ENCODE measurements at places on chromosomes 6 and 20.
A peak's percentile ranks its signal among the peaks of the same experiment; 100 is the strongest.

DNA sequence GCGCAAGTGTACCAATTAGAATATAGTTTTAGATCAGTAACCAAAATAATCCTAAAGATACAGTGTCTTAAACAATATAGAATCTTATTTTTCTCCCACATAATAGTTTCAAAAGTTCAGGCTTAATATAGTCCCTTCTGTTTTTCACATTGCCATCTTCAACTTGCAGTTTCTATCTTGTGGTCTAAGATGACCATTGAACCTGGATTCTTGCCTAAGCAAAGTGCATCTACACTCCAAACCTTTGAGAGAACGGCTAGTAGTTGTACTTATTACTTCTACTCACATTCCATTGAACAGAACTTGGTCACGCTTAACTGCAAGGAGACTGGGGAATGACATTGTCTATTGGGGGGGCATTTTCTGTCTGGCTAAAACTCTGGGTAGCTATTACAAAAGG, 373.0 kb downstream of the LMBRD1 start:
- no peak for DNase-seq

DNA sequence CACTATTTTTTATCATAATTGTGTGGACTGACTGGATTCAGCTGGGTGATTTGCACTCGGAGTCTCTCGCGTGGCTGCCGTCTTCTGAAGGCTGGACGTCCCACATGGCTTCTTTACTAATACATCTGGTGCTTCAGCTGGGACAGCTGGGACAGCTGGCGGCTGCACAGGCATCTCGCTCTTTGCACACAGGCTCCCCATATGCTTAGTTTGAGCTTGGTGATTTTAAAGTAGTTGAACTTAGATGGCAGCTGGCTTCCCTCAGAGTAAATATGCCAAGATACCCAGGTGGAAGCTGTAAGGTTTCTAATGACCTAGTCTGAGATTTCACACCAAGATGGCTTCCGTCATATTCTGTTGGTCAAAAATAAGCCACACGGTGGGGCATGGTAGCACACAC, 38.7 kb upstream of the PPP1R3G start:
- DNase-seq: no peak

GRCh38 chr6:39432330-39433025, 110.0 kb upstream of the KCNK16 start:
- no peak for DNase-seq

DNA sequence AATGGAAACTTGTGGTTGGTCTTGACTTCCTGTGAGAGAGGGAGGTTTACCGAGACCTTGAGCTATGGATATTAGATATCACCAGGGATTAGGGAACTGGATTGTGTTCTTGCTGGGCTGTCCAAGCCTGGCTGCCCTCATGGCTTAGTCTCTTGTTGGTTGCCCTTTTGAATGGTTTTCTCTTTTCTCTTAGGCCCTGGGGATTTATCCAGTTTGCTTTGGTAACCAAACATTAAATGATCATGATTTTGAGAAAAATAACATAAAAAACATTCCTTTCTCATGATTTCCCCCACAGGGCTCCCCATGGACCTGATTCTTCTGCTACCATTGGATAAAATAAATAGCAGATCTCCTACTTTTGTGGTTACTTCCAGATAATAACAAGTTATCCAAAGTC, 306.4 kb upstream of the RNF217 start:
- no peak for DNase-seq

DNA sequence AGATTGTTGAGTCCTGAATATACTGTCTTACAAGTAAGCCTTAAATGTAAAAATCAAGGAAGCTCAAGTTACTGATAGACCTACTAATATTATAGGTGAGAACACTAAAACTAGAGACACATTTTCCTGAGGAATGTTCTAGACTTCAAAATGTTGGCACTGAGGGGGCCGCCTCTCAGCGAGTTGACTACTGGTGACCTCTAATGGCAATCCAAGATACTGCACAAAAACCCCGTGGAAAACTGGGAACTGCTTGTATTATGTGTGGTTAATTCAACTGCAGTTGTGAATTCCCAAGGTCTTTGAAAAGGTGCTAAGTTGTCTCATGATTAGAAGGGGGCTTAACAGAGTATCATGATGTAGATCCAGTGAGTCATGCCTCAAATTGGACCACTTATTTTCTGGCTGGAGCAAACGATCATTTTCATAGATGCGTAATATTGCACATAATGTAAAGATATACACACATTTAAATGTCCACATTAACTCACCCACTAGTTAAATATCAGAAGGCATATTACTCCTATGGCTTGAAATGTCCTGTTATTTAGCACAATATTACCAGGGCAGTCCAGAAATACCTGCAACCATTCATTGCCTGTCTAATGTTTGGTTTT, 336.2 kb downstream of the FOXA2 start:
- DNase-seq: no peak

- no peak for DNase-seq
Observed at GRCh38 chr6:106026748-106027715, 59.1 kb upstream of the PRDM1 start.

GRCh38 chr20:53804920-53805894, 211.6 kb upstream of the ZNF217 start:
- DNase-seq: no peak

DNA sequence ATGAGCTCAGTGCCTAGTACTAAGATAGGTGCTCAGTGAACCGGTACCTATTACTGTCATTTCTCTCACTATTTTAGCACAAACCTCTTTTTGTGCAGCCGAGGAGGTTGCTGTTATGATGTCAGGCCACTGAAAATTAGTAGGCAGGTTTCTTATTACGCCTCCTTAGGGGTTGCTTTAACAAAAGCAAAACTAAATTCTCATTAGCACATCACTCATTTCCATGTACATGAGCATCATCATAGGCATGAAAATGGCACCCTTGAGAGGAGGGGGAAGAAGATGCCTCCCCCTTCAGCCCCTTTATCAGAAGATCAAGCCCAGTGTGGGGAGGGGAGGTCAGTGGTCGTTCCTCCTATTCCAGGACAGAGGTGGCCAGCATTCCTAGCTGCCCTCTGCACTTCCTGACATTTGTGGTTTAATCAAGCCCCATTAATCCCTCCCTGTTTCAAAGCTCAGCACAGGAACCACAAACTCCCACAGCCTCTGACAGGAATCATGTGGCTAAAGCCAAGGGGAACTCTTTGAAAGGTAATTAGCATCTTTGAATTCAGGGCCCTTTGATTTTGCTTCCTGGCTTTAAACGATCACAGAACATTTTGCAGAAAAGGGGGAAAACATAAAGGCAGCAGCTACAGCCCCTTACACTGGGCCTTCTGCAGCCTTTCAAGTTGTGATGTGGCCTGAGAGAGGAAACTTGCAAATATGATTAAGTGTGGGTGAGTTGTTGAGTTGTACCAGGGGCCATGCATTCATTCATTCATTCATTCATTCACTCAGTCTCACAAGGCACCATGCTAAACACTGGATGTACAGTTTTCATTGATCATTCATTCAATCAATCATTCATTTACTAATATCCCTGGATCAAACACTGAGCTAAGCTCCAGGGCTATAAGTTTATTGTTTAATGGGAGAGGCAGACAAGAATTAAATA, 31.9 kb upstream of the PSMF1 start:
- no peak for DNase-seq

- no peak for DNase-seq
Observed at GRCh38 chr6:25842526-25842925, 10.7 kb upstream of the SLC17A1 start.

DNA sequence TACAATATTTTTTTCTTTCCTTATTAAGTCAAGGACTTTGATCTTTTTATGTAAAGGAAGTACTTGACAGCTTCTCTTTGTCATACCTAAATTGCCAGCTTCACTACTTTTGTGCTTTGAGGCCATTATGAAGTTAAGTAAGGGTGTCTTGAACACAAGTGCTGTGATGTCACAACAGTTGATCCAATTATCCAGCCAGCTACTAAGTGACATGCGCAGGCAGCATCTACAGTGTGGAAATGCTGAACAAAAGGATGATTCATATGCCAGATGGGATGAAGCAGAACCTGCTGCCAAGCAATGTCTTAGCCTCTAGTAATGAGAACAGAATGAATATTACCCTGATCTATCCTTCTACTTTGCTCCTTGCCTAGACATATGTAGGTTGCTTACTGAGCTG, 68.3 kb upstream of the TMEM244 start:
- peak; percentile 59 for DNase-seq

- DNase-seq: peak; percentile 99
Observed at GRCh38 chr6:1686117-1687098, 76.7 kb downstream of the FOXC1 start.

DNA sequence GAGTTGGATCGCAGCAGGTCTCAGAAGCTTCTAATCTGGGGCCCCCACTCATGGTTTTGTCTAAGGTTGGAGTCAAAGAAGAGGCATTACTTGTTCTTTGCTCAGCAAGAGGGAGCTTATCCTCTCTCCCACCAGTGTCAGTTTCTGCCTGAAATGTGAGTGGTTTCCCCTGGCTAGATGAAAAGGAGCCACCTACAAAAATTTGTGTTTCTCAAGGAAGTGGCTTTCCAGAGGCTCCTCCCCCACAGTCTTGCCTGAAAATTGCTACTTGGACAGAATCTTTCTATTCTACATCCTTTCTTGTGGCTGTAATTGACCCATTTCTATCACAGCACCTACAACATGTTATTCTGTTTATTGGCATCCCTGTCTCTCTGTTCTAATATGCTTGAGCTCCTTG, 37.9 kb downstream of the SCML4 start:
- no peak for DNase-seq

- no peak for DNase-seq
Observed at GRCh38 chr6:35402136-35402855, 49.8 kb upstream of the FANCE start.

DNA sequence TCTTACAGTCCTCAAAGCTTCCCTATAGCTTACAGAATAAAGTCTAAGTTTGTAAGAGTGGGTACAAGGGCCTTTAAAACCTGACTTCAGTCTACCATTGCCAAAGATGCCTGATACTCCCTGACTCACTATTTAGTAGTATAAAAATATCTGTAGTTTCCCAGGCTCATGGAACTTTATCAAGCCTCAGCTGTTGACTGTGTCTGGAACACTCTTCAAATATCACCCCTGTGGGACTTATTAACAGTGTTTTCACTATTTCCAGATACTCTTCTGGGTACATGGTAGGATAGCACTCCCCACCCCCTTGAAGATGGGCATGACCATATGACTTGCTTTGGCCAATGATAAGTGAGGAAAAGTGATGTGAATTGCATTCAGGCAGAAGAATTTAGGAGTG, 105.3 kb upstream of the TENT5A start:
- DNase-seq: no peak

DNA sequence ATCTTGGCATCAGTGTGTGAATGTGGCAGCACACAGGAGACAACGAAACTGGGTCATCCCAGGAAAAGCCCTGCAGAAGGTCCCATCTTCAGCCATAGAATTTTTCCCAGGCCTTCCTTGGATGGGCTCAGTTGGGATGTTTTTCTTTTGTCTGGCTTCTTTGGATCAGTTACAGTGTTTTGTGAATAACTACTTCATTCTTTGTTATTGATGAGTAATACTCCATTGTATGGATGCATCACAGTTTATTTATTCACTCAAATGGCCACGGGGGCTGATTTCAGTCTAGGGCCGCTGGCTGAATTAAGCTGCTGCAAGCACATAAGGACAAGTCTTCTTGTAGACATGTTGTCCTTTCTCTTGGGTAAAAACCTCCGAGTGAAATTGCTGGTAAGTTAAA, 81.3 kb upstream of the CD93 start:
- DNase-seq: no peak

DNA sequence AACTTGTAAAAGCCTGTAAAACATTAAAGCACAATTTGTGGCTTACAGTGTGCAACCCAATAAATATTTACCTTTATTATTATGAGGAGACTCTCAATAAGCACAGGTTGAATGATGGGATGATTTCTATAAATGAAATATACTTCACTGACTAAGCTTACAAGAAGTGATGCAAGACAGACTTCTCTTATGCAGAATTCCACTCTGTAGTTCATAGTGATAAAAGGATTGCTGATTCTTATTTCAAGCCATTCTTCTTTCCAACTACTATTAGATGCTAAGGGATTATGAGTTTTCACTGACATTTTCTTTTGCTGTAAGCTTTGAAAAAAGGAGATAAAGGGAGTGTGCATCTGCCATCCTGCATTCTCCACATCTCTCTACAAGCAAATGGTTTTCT, 149.0 kb upstream of the ARG1 start:
- DNase-seq: no peak

DNA sequence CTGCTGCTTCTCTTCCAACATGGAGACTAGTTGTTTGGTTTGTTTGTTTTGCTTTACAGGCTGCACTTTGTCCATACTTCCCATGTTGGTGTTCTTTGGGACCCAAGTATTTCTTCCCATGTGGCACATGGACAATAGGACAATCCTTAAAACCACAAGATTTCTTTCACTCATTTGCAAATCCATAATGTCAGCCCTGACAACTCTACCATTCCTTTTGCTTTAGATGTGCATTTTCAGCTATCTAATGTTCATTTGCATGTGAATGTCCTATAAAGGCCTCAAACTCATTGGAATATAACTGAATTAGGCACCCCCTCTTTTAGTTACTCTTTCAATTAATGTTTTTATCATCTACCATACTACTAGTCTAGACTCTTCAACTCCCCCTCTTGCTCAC, 16.7 kb downstream of the THEMIS start:
- DNase-seq: no peak

DNA sequence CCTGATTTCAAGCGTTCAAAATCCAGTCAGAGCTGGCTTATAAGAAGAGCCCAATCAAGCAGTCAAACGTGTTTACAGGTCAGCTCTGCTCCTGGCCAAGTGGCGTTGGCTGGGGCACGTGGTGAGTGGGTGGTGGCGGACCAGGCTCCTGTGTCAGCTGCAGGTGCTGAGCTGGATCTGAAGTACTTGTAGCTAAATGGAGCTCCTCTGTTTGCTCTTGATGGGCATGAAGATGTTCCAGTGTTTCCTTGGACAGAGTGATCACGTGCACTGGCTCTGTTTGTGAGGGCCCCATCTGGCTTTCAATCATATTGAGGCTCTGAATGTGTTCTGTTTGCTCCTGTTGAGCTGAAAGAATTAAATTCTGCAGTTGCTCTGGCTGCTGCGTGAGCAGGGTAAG, 10.2 kb upstream of the MICAL1 start:
- DNase-seq: no peak

DNA sequence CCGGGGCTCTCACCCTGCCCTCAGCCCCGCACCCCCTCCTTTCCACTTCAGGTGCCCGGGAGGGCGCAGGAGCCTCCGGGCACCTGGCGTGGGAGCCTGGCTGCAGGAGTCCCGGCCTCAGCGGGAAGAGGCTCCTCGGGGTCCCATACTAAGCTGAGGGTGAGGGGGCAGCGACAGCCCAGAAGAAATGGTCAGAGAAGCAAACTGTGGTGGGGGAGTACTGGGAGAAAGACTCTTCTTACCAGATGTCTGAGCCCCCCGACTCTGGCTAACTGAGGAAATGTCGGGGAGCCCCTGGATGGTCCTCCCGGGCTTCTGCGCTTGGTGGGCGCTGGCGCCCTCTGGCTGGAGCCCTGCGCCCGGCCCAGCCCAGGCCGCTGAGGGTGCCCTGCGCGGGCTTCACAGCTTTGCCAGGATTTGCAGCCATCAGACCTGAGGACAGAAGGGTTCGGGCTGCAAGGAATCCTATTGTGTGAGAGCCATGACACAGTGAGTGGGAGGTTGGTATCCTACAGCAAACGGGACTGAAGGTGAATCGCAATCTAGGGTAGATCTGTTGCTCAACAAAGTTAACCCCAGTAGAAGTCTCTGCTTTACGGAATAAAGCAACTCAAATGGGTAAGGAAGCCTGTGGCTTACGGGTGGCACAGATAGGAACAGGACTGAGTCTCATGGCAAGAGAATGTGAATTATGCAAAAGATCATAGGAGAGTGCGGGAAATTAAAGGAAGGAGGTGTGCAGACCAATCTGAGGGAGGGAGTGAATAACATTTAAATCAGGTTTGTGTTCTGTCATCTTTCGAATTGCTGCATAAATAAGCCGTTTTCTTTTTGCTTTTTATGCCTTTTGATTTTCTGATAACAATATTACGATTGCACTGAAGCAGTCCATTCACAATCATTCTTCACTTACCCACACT, 639 bp upstream of the RCAN2 start:
- no peak for DNase-seq

Data from AG04449 (cell line).